ENCODE measurements at places on chromosomes 4 and X. TPM values are rescaled to one million over a fixed set of nuclear protein-coding genes. Genes with fewer than 3 reads are reported as not detected.

GRCh38 chr4:17650406-17650805 is 36.0 kb downstream of the MED28 start:
- H3K36me3 ChIP-seq: no peaks in the 10 kb centered on the region
- no peaks in the 10 kb centered on the region for H3K4me1 ChIP-seq
- no peaks in the 10 kb centered on the region for H3K27me3 ChIP-seq
- no peak overlapping the region for H3K27ac ChIP-seq
- H3K4me3 ChIP-seq: no peak overlapping the region

The GPC3 gene
- 15.9 TPM for total RNA-seq

- H3K36me3 ChIP-seq: no peaks in the 10 kb centered on the region
- H3K4me1 ChIP-seq: no peaks in the 10 kb centered on the region
- no peak for DNase-seq
- no peak overlapping the region for H3K27ac ChIP-seq
Observed at GRCh38 chr4:189365451-189365850, 575.2 kb upstream of the FRG1 start.

The OPRPN gene
- total RNA-seq: not detected

DNA sequence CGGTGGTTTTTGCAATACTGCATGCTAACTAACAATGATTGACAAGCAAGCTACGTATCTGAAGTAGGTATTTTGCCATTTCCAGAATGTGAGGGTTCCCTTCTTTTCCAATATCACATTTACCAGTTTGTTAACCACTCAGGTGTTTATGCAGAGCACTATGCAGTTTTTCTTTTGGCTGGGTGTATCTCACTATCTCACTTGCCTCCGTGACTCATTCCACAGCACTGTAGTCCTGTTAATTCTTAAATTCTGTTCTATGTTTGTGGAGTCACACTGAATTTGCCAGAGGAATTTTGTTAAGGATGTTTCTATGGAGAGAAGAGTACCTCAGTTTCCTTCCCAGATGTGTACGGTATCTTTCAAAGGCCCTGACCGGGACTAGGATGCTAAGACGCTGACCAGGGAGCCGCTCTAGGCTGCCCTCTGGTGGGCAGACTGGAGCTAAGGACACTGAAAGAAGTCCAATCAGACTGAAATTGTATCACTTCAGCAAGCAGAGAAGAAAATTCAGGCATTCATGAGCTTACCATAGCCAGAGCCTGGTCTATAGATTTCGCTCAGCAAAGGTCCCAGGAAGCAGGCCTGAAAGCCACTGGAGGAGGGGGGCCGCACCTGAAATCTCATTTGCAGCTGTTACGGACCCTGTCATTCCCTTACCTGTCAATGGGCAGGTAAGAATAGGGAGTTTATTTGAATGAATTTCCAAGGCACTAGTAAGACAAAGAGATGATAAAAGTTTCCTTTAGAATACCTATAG is 388.4 kb upstream of the SPOCK3 start:
- peak; percentile 15 for DNase-seq
- no peaks in the 10 kb centered on the region for H3K27me3 ChIP-seq
- no peak overlapping the region for H3K4me3 ChIP-seq
- H3K36me3 ChIP-seq: no peaks in the 10 kb centered on the region
